Activated CD4-positive, alpha-beta T cell treated with anti-CD3 and anti-CD28 coated beads for 1 hour (primary cell): ENCODE measurements at places on chromosomes 1 and 21.

- DNase-seq: no peak
Observed at GRCh38 chr1:171965777-171966176, 124.5 kb downstream of the DNM3 start.

DNA sequence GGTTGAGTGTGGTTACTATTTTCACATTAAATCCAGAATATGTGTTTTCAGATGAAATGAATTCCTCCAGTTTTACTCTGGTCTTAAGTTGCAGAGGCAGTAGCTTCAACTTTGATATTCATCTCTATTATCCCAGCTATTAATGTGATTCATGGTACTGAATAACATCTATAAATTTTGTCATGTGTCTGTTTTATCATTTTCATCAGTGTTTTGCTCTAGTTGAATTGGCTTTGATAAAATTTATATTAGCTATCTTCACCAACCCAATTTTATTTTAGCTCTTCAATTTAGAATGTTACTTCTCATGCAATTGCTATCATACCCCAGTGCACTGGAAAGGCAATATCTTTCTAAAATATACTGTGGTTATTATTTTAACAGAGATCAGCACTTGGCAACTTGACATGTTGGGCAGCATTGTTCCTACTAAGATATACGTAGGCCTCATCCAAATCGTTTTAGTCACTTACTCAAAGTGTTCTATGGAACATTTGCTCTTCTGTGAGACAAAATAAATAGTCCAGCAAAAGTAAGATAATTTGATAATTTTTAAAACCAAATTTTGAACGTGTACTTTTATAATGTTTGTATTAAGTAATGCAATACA is 184.3 kb downstream of the NCAM2 start:
- no peak for DNase-seq

DNA sequence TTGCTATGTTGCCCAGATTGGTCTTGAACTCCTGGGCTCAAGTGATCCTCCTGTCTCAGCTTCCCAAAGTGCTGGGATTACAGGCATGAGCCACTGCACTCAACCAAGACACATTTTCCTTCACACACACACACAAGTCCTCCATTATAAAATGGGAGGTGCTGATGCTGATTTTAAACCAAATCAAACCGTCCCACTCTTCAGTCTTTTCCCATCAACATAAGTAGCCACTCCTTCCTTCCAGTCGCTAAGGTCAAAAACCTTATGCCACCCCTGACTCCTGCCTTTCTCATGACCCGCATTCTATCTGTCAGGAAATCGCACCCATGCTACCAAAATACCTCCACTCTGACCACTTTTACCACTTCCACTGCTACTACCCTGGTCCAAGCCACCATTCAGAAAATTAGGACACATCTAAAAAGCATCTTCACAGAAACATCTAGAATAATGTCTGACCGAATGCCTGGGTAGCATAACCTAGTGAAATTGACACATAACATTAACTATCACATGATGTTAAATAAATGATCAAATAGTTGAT is 28.0 kb upstream of the IFNGR2 start:
- no peak for DNase-seq

- DNase-seq: no peak
Observed at GRCh38 chr1:160167580-160167979, 16.2 kb downstream of the ATP1A4 start.

DNA sequence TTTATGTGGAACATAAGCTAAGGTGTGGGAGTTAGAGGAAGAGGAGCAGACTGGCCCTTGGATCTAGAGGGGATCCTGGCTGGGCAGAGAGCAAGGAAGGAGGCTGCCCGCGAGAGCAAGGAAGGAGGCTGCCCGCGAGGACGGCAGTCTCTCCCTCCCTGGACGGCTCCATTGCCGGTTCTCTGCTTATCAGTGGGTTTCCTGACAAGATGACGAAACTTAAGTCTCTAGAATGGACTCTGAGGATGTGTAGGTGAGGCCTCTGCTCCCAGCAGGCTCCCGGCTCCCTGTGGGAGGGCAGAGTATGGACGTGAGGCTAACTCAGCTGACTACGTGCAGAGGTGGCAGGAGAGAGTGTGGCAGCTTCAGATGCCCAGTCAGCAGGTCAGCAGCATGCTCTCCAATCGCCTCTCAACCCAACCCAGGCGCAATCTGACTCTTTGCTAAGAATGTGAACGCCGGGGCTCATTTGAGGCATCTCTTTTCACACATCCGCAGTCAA is 6.1 kb downstream of the MYBPHL start:
- no peak for DNase-seq
